ENCODE measurements at places on chromosomes 16 and 17.

DNA sequence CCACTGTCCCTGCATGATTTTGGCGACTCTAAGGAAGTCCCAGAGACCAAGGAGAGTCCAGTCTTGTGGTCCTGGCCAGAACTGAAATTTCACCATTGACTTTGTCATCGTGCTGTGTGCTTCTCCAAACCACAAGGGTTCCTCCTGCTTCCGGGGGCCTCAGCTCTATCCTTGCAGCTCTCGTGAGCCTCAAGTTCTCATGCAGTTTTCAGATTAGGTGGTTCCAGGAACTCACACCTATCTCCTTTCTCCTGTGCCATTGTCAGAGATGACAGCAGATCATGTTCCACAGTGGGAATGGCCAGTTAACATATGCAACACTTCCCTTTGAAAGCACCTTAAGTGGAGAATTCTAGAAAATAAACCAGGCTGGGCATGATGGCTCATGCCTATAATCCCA, 97.9 kb upstream of the CRHR1 start:
- no peak for DNase-seq

DNA sequence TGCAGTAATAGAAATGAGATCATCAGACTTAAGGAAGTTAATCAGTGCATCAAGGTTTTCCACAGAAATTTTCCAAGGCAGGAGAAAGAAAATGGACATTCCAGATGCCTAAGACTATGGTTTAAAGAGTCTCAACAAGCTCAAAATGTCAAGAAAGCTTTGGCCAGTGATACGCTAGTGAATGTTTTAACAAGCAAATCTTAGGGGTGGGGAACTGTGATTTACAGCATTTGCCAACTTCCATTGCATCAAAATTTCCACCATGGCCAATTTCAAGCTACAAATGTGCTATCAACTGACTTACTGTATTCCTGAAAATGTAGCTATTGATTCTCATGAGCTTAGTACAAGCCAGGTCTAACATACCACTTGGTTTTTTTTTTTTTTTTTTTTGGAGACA, 82.4 kb upstream of the CLEC3A start:
- DNase-seq: no peak

- DNase-seq: peak; percentile 83
Measured at GRCh38 chr17:80254396-80255251, 6.0 kb upstream of the RNF213 start.

DNA sequence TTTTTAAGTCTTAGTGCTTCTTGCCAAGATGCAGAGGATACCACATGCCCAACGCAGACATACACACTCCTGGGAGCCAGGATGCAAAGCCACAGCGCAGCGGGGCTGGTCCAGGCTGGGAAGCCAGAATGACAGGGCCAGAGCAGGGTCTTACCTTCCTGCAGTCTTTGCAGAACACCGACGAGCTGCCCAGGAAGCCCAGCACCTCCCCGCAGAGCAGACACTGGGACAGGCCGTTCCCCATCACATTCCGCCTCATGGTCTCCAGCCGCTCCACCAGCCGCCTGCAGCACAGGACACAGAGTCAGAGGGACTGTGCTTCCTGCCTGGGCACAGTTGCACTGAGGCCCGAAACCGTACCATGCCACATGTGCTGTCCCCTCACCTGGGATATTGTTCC, 33.3 kb downstream of the RPH3AL start:
- no peak for DNase-seq

DNA sequence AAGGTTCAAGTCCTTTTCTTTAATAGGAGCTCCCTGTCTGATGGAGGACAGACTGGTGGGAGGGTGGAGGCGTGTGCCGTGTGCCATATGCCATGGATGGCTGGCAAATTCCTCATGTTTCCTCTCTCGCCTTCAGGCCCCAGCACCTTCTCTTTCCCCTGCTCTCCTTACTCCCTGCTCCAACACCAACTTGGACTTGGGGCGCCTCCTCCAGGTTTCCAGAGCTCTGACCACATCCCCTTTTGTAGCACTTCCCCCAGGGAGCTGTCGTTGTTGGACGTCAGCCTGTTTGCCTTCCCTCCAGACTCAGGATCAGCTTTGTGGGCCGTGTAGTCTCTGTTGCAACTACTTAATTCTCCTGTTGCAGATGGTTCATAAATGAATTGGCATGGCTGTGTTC, 30.7 kb downstream of the TMC7 start:
- DNase-seq: peak; percentile 25

- no peak for DNase-seq
Measured at GRCh38 chr16:64459402-64459801, 662.5 kb downstream of the CDH11 start.

DNA sequence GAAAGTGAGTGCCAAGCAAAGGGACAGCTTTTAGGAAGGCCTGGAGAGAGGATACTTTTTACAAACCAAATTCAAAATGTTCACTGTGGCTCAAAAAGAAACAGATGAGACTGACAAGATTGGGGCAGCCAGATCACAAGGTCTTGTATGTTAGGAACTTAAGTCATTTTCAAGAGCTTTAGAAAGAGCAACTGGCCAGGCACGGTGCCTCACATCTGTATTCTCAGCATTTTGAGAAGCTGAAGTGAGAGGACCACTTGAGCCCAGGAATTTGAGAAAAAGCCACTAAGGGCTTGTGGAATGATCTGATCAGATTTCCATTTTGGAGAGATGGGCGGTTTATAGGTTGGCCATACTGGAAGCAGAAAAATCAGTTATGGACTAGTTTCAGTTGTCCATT, 17.2 kb downstream of the SPAG9 start:
- no peak for DNase-seq

GRCh38 chr17:48548523-48549280, 3.8 kb upstream of the HOXB2 start:
- no peak for DNase-seq

DNA sequence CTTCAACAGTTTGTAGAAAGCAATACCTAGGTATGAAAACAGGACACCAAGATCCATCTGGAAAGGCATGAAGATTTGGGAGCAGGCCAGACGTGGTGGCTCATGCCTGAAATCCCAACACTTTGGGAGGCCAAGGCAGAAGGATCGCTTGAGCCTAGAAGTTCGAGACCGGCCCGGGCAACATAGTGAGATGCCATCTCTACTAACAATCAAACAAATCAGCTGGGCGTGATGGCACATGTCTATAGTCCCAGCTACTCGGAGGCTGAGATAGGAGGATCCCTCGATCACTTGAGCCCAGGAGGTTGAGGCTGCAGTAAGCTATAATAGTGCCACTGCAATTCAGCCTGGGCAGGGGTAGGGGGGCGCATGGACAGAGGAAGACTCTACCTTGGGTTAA, 20.3 kb downstream of the LITAF start:
- no peak for DNase-seq

DNA sequence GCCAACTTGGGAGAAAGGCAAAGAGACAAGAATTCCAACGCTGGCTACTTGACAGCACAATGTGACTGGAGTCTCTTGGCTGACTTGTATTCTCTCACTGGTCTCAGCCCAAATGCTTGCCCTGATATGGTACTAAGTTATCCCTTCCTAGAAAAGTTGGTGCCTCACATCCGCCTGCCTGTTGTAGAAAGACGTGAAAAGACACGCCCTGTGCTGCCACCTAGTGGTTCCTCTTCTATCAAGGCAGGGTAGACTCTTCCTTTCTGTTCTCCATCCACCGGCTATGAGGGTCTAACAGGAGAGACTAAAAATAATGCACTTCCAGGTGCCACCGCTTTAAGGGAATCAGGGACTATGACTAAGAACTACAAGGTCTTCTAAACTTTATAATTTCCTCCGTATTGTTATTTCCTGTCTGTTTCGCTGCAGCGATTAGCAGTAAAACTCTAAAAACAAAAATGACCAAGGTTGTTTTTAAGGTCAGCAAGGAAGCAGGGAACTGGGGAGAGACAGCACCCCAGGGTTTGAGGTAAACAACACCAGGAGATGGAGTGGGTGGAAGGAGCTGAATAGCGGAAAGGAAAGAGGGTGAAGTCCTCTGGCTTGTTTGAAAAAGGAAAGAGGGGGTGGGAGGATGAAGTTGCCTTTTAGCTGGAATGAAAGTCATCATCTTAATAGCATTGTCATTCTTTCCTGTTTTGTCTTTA, 109.5 kb downstream of the YPEL2 start:
- peak; percentile 96 for DNase-seq

DNA sequence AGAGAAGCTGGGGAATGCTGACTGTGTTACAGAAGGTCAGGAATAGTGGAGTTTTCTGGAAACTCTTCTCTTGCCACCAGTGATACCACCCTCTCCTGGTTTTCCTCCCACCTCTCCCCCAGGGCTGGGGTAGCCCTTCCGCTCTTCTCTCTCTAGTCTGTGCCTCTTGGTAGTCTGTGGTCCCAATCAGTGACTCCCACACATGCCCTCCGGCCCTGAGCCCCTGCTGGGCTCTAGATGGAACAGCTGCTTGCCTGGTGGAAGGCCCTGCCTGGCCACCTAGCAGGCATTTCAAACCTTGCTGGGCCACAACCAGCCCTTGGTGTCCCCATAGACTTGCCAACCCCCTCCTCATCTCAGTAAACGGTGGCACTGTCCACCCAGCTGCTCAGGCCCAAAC, 15.2 kb upstream of the MTSS2 start:
- no peak for DNase-seq

DNA sequence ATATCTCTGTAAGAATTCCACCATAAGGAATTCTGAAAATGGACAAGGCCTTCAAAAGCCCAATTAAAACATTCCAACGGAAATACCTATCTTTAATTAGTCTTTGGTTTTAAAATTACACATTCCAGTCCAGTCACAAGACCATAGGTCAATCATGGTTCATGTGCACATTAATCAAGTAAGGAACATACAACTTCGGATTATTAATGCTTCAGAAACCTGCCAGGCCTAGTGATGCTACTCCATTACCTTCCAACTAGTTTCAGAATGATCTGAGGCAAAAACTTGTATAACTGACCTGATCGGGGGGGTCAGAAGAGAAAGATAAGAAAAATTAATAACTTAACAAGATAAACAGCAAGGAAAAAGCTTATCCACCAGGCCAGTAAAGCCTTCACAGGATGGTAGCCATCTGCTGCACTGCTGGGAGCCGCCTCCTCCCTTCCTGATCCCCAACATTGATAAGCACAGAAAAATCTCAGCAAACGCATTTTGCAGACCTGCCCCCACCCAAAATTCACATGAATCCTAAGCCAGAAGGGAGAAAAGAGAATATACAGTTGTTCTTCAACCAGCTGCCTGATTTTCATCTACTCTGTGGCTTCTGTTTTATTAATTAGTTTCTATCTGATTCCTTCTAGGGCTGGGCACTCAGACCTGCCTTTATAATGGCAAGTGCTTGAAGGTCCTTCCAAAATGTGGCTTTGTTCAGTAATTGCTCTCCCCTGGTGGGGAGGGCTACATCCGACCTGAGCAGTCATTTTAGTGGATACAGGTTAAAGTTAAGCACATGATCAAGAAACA, 6.0 kb downstream of the SDR42E1 start:
- DNase-seq: no peak

DNA sequence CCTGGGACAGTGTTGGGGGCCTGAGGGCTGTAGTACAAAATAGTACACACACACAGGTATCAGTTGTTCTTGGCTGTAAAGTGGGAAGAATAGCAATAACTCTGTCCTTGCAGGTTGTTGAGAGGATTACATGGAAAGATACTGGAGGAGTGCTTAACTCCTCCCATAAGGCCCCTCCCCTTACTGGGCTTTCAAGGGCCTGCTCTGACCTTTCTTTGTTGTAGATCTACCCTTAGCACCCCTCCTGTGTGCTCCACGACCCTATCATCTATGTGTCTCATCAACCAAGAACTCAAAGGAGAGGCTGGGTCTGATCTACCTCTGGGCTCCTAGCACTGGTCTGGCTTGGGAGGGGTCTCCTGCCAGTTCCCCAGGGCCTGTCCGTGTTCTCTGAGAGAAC, 8.3 kb upstream of the EDC4 start:
- no peak for DNase-seq

DNA sequence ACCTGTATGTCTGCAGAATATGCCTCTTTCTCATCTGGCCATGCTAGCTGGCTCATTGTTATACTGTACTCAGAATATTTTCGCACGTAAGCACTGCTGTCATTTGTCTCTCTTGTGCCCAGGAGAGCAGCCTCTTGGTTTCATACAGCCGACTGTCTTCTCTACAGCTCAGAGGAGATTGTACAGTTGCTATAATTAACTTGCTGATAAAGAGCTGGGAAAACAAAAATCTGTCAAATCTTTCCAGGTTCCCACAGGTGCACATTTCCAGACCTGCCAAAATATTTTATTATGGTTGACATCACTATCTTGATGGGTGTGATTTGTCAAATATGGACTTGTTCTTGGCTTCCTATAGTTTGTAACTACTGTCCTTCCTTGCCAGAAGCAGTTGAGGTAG, 122.7 kb downstream of the FTO start:
- DNase-seq: no peak

DNA sequence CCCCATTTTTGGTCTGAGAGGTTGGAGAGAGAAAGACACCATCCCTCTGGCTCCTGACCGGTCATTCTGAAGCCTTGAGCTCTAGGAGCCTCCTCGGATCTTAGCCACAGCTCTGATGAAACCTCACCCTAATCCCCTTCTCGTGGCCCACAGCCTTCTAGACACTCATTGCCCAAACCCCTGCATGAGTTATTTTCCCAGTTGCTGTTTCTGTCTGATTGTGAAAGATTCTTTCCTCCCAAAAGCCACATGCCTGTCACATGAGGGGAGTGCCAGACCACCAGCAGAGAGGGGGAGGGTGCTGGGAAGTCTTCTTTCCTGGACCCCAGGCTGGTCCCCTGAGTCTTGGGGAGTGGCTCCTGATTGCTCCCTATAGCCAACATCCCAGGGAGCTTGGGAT, 17.6 kb upstream of the ABR start:
- DNase-seq: peak; percentile 68

- DNase-seq: peak; percentile 30
Measured at GRCh38 chr17:65099941-65100315, 37.2 kb upstream of the RGS9 start.

- peak; percentile 82 for DNase-seq
Measured at GRCh38 chr16:46673320-46674013, 15.5 kb downstream of the VPS35 start.

- no peak for DNase-seq
Measured at GRCh38 chr17:74049967-74050458, 153.5 kb upstream of the RPL38 start.

DNA sequence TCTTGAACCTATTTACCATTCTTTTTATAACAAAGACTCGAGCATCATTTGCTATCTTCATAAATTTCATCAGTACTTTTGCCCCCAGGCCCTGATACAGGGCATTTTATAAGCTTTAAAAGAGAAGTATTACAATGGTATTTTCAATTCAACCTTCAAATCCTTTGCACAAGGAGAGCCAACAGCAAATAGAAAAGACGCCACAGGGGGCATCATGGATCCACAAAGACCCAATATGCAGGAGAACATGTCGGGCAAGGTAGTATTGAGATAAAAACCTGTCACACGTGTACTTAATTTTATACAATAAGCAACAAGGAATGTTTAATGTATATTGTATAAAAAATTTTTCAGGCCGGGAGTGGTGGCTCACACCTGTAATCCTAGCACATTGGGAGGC, 10.2 kb downstream of the MAP3K14 start:
- DNase-seq: no peak

DNA sequence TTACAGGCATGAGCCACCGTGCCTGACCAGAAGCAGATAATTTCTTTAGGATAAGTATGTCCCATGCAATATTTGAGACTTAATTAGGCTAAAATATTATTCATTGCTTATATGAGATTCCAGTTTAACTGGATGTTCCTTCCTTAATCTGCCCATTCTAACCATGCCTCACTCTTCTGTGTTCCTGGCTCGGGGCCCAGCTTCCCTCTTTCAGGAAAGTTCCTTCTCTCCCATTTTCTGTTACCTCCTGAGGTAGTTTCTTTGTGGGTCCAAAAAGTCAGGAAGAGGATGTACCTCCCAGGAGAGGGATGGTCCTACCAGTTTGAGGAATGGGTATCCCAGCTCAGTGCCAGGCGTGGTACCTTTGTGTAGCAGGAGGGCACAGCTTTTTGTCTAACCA, 23.3 kb downstream of the UNK start:
- DNase-seq: no peak

GRCh38 chr16:25108054-25108453, 3.5 kb upstream of the LCMT1 start:
- no peak for DNase-seq

All from fibroblast of pulmonary artery (primary cell).